Esophagus muscularis mucosa (tissue), 4 donors: ENCODE measurements at places on chromosomes 2 and 18. TPM values are rescaled to one million over a fixed set of nuclear protein-coding genes. Genes with fewer than 3 reads are reported as not detected.

Gene OSBPL1A
- total RNA-seq = 104 TPM

DNA sequence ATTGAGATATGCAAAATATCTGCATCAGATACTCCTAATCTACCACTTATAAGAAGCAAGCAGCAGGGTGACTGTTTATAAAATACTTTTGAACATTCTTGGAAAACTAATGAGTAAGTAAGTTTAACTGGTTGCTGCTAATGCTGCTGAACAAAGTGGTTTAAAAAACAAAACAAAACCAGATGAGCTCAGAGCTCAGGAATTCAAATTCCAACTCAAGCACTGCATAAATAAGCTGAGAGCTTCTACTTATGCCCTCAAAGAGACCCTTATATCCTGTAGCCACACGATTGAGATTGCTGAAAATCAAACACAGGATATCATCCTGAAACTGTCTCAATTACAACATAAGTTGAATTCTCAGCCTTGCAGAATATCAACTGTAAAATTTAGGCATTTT, 62.3 kb upstream of the NYAP2 start:
- DNase-seq = no peak

GRCh38 chr2:177784745-177785067, 287.9 kb downstream of the PDE11A start:
- DNase-seq = no peak

- no peak for DNase-seq
Measured at GRCh38 chr2:175152242-175152641, 15.8 kb downstream of the ATF2 start.

Gene GCG
- total RNA-seq = not detected

- DNase-seq = peak; percentile 90
Measured at GRCh38 chr2:160045703-160046210, 16.7 kb downstream of the PLA2R1 start.

Gene SLC11A1
- 5.6 TPM for total RNA-seq

Gene MARCO
- 17.1 TPM for total RNA-seq

- DNase-seq = no peak
Measured at GRCh38 chr2:25021791-25022362, 20.0 kb upstream of the EFR3B start.
